SW480 (cell line): ENCODE measurements at places on chromosomes 5 and 9.
A peak's percentile ranks its signal among the peaks of the same experiment; 100 is the strongest.

- no peak for DNase-seq
Observed at GRCh38 chr9:26358836-26359235, 533.8 kb downstream of the CAAP1 start.

DNA sequence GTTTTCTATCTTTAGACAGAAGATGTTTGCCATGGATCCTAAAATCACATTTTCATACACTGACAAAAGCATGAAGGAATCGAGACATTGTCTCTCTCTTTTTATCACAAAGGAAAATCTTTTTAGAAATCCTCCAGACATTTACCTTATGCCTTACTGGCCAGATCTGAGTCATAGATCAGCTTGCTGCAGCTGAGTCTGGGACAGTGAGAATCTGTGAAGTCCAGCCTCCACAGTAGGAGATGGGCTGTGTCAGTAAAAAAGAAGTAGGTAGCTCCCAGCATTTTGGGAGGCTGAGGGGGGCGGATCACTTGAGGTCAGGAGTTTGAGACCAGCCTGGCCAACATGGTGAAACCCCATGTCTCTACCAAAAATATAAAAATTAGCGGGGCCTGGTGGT, 333.4 kb upstream of the ZNF462 start:
- DNase-seq: no peak

DNA sequence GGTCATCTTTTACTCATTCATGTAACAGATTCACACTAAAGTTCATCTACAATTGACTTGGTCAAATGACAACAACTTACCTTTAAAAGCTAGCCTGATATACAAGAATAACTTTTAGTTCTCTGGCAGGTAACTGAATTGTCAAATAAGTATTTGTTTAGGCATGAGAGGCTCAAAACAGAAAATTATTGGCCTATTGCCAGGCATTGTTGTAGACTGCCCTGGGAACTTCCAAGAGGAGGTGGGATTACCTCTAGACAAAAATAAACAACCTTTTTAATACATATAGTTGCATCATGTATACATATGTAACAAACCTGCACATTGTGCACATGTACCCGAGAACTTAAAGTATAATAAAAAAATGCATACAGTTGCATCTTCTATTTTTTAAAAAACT, 18.2 kb upstream of the SLCO4C1 start:
- no peak for DNase-seq

- no peak for DNase-seq
Observed at GRCh38 chr9:11758016-11758415, 935.2 kb upstream of the TYRP1 start.

GRCh38 chr9:137025517-137025966, 2.5 kb downstream of the ABCA2 start:
- DNase-seq: peak; percentile 83

GRCh38 chr9:91898451-91899218, 51.4 kb downstream of the ROR2 start:
- no peak for DNase-seq

GRCh38 chr5:154002093-154002492, 36.6 kb downstream of the FAM114A2 start:
- DNase-seq: no peak

- DNase-seq: peak; percentile 77
Observed at GRCh38 chr9:113398796-113399195, 2.3 kb downstream of the ALAD start.

DNA sequence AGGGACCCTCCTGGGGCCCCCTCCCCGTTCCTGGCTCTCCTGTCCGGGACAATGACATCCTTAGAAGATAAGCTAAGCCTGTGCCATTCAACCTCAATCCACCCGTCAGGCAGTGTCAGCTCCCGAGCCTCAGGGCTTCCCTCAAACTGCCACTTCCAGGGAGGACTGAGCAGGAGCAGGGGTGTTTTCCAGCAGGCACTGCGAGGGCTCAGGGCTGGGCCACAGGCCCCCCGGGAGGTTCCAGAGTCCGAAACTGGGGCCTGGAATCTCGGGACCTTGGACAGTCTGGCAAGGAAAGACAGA, 26.2 kb downstream of the LHX3 start:
- no peak for DNase-seq
